ENCODE measurements at places on chromosomes 2 and 18. TPM values are rescaled to one million over a fixed set of nuclear protein-coding genes. Genes with fewer than 3 reads are reported as not detected.

OSR1 gene
- total RNA-seq = 34.7 TPM

ARHGEF33 gene
- total RNA-seq = 0.68 TPM

SLC5A7 gene
- 3.7 TPM for total RNA-seq

OSBPL1A gene
- 40.4 TPM for total RNA-seq

NYAP2 gene
- 1.5 TPM for total RNA-seq

CDH7 gene
- not detected for total RNA-seq

ABCB11 gene
- 0.18 TPM for total RNA-seq

SPATA3 gene
- not detected for total RNA-seq

IL36B gene
- total RNA-seq = not detected

ST6GAL2 gene
- 1.4 TPM for total RNA-seq

KYNU gene
- total RNA-seq = 18.7 TPM

RTKN gene
- 36.4 TPM for total RNA-seq

SIX3 gene
- not detected for total RNA-seq

LIMS4 gene
- total RNA-seq = 1.6 TPM

AGXT gene
- total RNA-seq = 0.31 TPM

CCDC195 gene
- total RNA-seq = not detected

SNTG2 gene
- 9.9 TPM for total RNA-seq

TBR1 gene
- total RNA-seq = not detected

OTX1 gene
- 0.36 TPM for total RNA-seq

WNT10A gene
- total RNA-seq = 4.0 TPM

DPP4 gene
- 2.1 TPM for total RNA-seq

APCDD1 gene
- 98.4 TPM for total RNA-seq

CHST9 gene
- 3.6 TPM for total RNA-seq

RFTN2 gene
- 7.0 TPM for total RNA-seq

FLACC1 gene
- total RNA-seq = 4.4 TPM

MOCOS gene
- total RNA-seq = 38.0 TPM

KIF1A gene
- 1.2 TPM for total RNA-seq

PID1 gene
- 25.8 TPM for total RNA-seq

KCNE4 gene
- 9.1 TPM for total RNA-seq

TAF1B gene
- 41.1 TPM for total RNA-seq

CTNNA2 gene
- total RNA-seq = not detected

ALPP gene
- total RNA-seq = not detected

PCARE gene
- total RNA-seq = not detected

ABCG5 gene
- not detected for total RNA-seq

ANKRD23 gene
- total RNA-seq = 10.2 TPM

Data from ureter (tissue), 1 donor.